Activated naive CD4-positive, alpha-beta T cell treated with anti-CD3 and anti-CD28 coated beads for 36 hours (primary cell): ENCODE measurements at places on chromosomes 13 and 19. TPM values are rescaled to one million over a fixed set of nuclear protein-coding genes. Genes with fewer than 3 reads are reported as not detected.

THSD1 gene
- 0.07 TPM for total RNA-seq

RASAL3 gene
- 63.2 TPM for total RNA-seq

NLRP9 gene
- not detected for total RNA-seq

- no peaks in the 10 kb centered on the region for H3K36me3 ChIP-seq
- no peak overlapping the region for H3K4me3 ChIP-seq
- H3K27me3 ChIP-seq, result no peaks in the 10 kb centered on the region
- DNase-seq, result no peak
- H3K27ac ChIP-seq, result no peak overlapping the region
These were observed 1042.9 kb downstream of the UQCRFS1 start for GRCh38 chr19:28170066-28170465.

GRCh38 chr13:113013303-113013702, 44.3 kb downstream of the MCF2L start:
- peaks cover 5% of the 10 kb centered on the region for H3K4me1 ChIP-seq
- peaks cover 5% of the 10 kb centered on the region for H3K36me3 ChIP-seq
- no peak overlapping the region for H3K27ac ChIP-seq

- DNase-seq, result no peak
- H3K36me3 ChIP-seq, result peaks cover 11% of the 10 kb centered on the region
- H3K27me3 ChIP-seq, result no peaks in the 10 kb centered on the region
- H3K27ac ChIP-seq, result no peak overlapping the region
These were observed 181.3 kb downstream of the KDM4B start for GRCh38 chr19:5149932-5150901.

ISYNA1 gene
- 14.3 TPM for total RNA-seq

GFY gene
- total RNA-seq, result not detected

DNA sequence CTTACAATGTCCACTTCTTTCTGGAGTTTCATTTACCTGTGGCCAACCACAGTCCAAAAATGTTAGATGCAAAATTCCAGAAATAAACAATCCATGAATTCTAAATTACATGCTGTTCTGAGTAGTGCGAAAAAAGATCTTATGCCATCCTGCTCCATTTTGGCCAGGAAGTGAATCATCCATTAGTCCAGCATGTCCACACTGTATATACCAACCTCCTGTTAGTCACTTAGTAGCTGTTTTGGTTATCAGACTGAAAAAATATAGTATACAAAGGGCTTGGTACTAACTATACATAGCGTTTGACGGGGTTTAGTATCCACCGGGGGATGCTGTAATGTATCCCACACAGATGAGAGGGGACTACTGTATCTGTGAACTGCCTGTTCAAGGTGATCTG, 618.0 kb upstream of the ARGLU1 start:
- no peaks in the 10 kb centered on the region for H3K4me1 ChIP-seq
- no peaks in the 10 kb centered on the region for H3K36me3 ChIP-seq
- no peak for DNase-seq
- no peak overlapping the region for H3K27ac ChIP-seq
- no peaks in the 10 kb centered on the region for H3K27me3 ChIP-seq

GRCh38 chr19:10292206-10292788, 2.5 kb downstream of the ICAM5 start:
- DNase-seq, result peak; percentile 80
- H3K4me1 ChIP-seq, result peaks cover 66% of the 10 kb centered on the region
- H3K4me3 ChIP-seq, result peak overlapping the region; percentile 52
- peaks cover 77% of the 10 kb centered on the region for H3K27me3 ChIP-seq
- no peak overlapping the region for H3K27ac ChIP-seq
- peaks cover 1% of the 10 kb centered on the region for H3K36me3 ChIP-seq

CGB7 gene
- not detected for total RNA-seq

- no peak overlapping the region for H3K4me3 ChIP-seq
- DNase-seq, result no peak
- no peaks in the 10 kb centered on the region for H3K36me3 ChIP-seq
These were observed 317.3 kb downstream of the ZNF536 start for GRCh38 chr19:30689474-30689873.

DNA sequence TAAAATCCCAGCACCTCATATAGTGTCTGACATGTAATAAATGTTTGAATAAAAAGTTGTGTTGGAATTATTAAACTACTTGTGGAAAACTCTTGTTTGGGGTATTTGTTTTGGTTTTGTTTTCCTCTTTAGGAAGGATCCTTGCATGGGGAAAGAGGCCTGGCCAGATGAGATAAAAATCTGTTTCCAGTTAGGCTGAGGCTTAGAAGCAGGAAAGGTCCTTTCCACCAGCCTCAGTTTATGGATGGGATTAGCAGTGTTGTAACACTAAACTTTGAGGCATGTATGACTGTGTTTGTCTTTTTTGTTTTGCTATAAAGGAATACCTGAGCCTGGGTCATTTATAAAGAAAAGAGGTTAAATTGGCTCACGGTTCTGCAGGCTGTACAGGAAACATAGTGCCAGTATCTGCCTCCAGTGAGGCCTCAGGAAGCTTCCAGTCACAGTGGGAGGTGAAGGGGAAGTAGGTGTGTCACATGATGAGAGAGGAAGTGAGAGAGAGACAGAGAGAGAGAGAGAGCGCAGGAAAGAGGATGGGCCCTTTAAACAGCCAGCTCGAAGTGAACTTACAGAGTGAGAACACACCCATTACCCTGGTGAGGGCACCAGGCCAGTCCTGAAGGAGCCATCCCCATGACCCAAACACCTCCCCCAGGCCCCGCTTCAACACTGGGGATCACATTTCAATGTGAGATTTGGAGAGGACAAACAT, 21.6 kb downstream of the SPATA13 start:
- no peaks in the 10 kb centered on the region for H3K27me3 ChIP-seq
- peak; percentile 21 for DNase-seq
- H3K4me1 ChIP-seq, result peaks cover 34% of the 10 kb centered on the region
- H3K4me3 ChIP-seq, result no peak overlapping the region
- no peak overlapping the region for H3K27ac ChIP-seq

- H3K36me3 ChIP-seq, result peaks cover 2% of the 10 kb centered on the region
- no peaks in the 10 kb centered on the region for H3K27me3 ChIP-seq
- H3K27ac ChIP-seq, result no peak overlapping the region
These were observed 80.7 kb downstream of the ATP11A start for GRCh38 chr13:112770504-112770903.

DNA sequence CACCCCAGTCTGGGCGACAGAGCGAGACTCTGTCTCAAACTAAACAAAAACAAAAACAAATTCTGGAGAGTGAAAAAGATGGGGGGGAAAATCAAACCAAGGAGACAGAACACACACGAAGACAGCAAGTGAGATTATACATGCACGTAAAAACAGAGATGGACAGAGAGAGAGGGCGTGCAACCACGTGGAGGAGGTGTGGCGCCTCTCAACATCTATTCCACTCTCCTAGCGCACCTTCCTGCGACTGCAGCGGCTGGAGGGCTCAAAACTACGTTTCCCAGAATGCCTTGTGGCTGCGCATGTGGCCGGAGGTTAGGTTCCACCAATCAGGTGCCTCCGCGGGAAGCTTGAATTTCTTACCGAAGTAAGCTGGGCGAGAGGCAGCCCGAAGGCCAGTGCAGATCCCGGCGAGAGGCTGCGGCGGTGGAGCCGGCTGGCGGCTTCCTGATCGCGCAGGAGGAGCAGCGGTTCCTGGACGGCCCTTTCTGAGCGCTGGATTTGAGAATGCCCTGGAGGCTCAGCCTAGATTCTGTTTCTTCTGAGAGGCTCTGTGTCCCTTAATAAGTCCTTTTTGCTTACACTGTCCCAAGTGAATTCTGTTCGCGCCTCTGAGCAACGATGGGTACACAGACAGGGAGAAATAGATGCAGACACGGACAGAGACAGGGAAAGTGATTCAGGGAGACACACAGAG, 13.1 kb upstream of the NANOS2 start:
- peak; percentile 96 for DNase-seq
- H3K27me3 ChIP-seq, result peaks cover 5% of the 10 kb centered on the region
- H3K4me3 ChIP-seq, result peak overlapping the region; percentile 74
- H3K36me3 ChIP-seq, result no peaks in the 10 kb centered on the region

PNMA8B gene
- total RNA-seq, result 0.52 TPM

DNA sequence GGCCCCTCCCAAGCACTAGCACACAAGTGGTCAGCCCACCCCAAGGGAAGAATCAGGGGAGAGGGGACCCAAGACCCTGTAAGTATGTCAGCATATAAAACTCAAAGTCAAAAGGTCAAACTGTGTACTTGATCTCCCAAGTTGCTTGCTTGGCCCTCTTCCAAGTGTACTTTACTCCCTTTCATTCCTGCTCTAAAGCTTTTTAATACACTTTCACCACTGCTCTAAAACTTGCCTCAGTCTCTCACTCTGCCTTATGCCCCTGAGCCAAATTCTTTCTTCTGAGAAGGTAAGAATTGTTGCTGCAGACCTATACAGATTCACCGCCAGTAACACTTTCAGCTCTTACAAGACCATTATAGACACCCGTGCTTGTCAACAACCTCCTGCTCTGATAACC, 15.1 kb upstream of the RNASEH2B start:
- H3K4me3 ChIP-seq, result no peak overlapping the region
- H3K27me3 ChIP-seq, result no peaks in the 10 kb centered on the region
- peak overlapping the region; percentile 51 for H3K27ac ChIP-seq
- peaks cover 3% of the 10 kb centered on the region for H3K36me3 ChIP-seq

- peak overlapping the region; percentile 76 for H3K27ac ChIP-seq
- DNase-seq, result no peak
- H3K36me3 ChIP-seq, result peaks cover 36% of the 10 kb centered on the region
- H3K27me3 ChIP-seq, result no peaks in the 10 kb centered on the region
- H3K4me1 ChIP-seq, result peaks cover 45% of the 10 kb centered on the region
These were observed 3.0 kb downstream of the GADD45GIP1 start for GRCh38 chr19:12953799-12954611.

UBE2L5 gene
- total RNA-seq, result not detected

GSX1 gene
- not detected for total RNA-seq

POSTN gene
- not detected for total RNA-seq

GRCh38 chr19:14022469-14022868, 5.5 kb upstream of the RLN3 start:
- peaks cover 11% of the 10 kb centered on the region for H3K4me1 ChIP-seq
- H3K27ac ChIP-seq, result no peak overlapping the region

CADM4 gene
- total RNA-seq, result 0.64 TPM

- no peak overlapping the region for H3K4me3 ChIP-seq
- H3K27ac ChIP-seq, result no peak overlapping the region
- no peak for DNase-seq
- H3K27me3 ChIP-seq, result peaks cover 5% of the 10 kb centered on the region
These were observed 21.2 kb upstream of the SLC7A10 start for GRCh38 chr19:33246709-33247440.

DNA sequence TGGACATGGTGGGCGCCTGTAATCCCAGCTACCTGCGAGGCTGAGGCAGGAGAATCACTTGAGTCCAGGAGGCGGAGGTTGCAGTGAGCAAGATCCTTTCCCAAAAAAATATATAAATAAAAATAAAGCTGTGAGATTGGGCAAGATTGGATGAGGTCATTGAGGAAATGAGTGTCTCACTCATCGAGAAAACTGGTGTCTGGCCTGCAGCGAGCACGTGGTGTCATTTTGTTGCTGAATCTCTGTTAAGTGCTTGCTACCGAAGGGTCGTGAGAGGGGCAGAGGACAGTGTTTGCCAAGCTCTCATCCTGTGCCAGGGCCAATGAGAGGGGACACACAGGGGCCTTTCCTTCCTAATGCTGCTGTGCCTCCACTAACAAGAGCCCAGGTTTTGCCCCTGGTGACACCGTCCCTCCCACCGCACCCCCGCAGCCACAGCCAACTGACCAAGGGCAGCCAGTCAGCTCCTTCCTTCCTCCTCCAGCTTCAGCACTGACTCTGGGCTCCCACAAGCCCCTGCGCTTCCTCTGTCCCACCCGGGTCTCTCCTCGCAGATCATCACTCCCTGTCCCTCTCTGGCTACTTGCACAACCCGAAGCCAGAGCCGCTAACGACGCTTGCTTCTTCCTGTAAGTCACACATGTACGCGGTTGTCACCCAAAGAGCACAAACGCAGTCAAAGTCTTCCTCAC, 3.2 kb downstream of the POLD1 start:
- no peaks in the 10 kb centered on the region for H3K27me3 ChIP-seq
- H3K27ac ChIP-seq, result no peak overlapping the region
- no peak for DNase-seq

SMIM44 gene
- not detected for total RNA-seq

GRCh38 chr19:6209680-6210079, 70.1 kb downstream of the MLLT1 start:
- DNase-seq, result no peak
- H3K4me1 ChIP-seq, result no peaks in the 10 kb centered on the region
- no peak overlapping the region for H3K27ac ChIP-seq
- H3K36me3 ChIP-seq, result peaks cover 4% of the 10 kb centered on the region
- H3K27me3 ChIP-seq, result no peaks in the 10 kb centered on the region

DNA sequence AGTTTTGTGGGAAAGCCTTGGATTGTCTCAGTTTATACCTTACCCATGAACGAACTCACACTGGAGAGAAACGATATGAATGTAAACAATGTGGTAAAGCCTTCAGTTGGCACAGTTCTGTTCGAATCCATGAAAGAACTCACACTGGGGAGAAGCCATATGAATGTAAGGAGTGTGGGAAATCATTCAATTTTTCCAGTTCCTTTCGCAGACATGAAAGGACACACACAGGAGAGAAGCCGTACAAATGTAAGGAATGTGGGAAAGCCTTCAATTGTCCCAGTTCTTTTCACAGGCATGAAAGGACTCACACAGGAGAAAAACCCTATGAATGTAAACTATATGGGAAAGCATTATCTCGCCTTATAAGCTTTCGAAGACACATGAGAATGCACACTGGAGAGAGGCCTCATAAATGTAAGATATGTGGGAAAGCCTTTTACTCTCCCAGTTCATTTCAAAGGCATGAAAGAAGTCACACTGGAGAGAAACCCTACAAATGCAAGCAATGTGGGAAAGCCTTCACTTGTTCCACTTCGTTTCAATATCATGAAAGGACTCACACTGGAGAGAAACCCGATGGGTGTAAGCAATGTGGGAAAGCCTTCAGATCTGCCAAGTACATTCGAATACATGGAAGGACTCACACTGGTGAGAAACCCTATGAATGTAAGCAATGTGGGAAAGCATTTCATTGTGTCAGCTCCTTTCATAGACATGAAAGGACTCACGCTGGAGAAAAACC, 7.5 kb upstream of the ZNF440 start:
- H3K27ac ChIP-seq, result no peak overlapping the region
- H3K27me3 ChIP-seq, result no peaks in the 10 kb centered on the region
- no peaks in the 10 kb centered on the region for H3K4me1 ChIP-seq
- H3K36me3 ChIP-seq, result peaks cover 28% of the 10 kb centered on the region

ADGRE2 gene
- 0.40 TPM for total RNA-seq

CYP4F2 gene
- total RNA-seq, result 0.24 TPM

- peaks cover 38% of the 10 kb centered on the region for H3K27me3 ChIP-seq
- no peaks in the 10 kb centered on the region for H3K36me3 ChIP-seq
- peak overlapping the region; percentile 12 for H3K4me3 ChIP-seq
- H3K27ac ChIP-seq, result no peak overlapping the region
- peak; percentile 67 for DNase-seq
- H3K4me1 ChIP-seq, result peaks cover 11% of the 10 kb centered on the region
These were observed 12.1 kb upstream of the PEX11G start for GRCh38 chr19:7500811-7501450.

DNA sequence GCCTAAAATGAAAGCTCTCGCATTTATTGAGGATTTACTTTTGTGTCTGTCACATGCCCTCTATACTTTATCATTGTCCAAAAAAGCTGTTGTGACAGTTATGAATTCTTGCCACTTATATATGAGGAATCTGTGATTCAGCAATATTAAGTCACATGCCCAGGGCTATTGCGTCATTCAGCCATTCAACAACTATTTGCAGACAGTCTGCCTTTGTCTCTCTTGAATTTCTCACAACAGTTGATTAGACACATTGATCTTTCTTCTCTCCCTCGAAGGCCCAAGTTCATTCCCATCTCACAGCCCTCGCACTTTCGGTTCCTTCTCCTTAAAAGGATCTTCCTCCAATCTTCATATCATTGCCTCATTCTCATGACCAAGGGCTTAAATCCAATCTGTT, 342.6 kb downstream of the MZT1 start:
- DNase-seq, result no peak
- no peak overlapping the region for H3K27ac ChIP-seq
- no peaks in the 10 kb centered on the region for H3K27me3 ChIP-seq

PRKCSH gene
- 234 TPM for total RNA-seq

ODAD3 gene
- 0.15 TPM for total RNA-seq
